ENCODE measurements at places on chromosomes 1 and 21.

DNA sequence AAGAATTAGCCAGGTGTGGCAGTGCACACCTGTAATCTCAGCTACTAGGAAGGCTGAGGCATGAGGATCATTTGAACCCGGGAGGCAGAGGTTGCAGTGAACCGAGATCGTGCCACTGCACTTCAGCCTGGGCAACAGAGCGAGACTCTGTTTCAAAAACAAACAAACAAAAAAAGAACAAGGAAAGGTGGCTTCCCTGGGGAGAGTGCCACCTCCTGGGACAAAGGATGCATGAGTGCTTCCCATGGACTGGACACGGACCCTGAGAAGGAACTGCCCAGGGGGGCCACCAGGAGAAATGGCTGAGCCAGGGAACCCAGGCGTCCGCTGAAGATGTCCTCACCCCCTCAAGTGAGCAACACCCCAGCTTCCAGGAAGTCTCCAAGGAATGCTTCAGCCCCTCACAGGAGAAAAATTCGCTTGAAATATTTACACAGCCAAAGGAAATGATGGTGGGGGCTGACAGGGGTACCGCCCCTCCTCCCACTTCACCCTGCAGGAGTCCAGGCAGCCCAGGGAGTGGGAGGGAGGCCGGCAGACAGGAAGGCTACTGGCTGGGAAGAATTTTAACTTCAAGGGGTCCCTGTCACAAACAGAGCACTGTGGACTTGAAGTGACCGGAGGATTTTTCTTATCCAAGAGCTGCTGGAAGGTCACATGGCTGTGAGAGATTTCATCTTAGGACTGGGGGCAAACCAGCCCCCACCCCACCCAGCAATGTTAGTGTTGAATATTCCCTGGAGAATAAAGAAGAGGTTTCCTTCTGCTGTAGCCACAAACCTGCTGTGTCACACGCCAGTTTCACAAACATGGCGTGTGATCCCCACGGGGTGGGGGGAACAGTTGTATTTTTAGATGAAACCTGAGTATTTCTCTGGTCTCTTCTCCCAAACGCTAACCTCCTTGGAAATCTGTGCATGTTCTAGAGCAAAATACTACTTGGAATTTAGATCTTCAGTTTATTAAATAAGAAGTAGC is 90.8 kb upstream of the SLC25A33 start:
- no peak for DNase-seq

DNA sequence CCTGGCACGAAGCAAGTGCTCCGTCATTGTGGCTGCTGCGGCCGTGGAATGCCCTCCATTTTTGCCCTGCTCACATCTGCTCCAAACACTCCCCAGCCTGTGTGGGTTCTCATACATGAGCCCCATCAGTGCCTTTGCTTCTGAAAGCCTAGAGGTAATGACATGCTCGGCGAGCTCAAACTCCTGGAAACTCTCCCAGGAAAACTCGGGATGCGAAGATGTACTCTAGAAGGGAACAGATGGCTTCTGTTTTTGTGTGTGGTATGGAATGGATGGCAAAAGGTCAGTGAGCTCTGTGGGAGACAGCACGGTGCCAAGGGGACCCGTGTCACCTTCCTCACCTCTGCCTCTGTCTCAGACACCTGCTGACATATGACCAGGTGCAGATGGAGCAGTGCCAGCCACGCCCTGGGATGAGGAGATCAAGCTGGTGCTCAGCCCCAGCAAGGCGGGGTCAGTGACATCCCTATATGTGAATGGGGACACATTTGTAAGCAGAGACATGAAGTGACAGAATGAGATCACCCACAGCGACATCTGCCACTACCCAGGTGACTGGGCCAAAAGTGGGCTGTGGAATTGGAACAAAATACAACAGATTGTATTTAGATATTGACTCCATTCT is 84.1 kb upstream of the COX20 start:
- DNase-seq = no peak

- no peak for DNase-seq
Measured at GRCh38 chr1:25550155-25550506, 6.7 kb downstream of the LDLRAP1 start.

DNA sequence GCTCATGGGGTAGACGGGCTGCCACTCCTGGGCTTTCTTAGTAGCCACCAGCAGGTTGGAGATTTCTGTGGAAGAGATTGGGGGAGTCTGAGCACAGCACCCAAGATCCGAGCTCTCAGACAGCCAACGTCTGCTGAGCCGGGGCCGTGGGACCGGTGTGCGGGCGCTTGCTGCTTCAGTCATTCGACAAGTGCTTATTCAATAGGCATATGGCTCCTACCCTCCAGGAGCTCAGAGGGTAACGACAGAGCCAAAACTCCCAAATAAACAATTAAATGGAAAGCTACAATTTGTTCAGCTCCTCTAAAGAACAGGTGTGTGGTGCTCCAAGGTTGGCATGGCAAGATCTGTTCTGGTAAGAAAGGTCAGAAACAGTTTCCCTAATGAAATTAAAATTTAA is 106.0 kb downstream of the RAVER2 start:
- no peak for DNase-seq

DNA sequence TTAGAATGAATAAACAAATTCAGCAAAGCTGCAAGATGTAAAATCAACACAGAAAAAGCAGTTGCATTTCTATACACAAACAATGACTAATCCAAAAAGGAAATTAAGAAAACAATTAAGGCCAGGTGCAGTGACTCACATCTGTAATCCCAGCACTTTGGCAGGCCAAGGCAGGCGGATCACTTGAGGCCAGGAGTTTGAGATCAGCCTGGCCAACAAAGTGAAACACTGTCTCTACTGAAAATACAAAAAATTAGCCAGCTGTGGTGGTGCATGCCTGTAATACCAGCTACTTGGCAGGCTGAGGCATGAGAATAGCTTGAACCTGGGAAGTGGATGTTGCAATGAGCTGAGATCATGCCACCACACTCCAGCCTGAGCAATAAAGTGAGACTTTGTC is 22.3 kb downstream of the THEM4 start:
- DNase-seq = no peak

DNA sequence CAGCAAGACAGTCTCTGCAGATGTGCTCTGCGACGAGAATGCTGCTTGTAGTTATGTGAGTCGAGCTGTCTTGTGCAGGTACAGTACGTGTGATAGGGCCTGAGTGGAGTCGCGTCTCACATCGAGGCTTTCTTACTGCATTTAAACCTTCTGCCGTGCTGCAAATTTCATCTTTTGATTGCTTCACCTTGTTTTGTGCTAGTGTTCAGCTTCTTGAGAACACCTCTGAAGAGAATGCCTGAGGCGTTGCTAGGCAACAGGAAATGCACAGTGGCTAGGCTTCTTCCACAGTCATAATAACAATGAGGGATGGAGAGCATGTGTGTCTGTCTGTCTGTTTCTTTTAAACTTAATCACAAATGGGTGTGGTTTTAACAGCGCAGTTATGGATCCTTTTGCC is 52.9 kb downstream of the MRPS6 start:
- DNase-seq = no peak

- DNase-seq = no peak
Measured at GRCh38 chr1:44810101-44810761, 1.9 kb downstream of the BTBD19 start.

- no peak for DNase-seq
Measured at GRCh38 chr1:47812904-47813514, 184.2 kb downstream of the TRABD2B start.

DNA sequence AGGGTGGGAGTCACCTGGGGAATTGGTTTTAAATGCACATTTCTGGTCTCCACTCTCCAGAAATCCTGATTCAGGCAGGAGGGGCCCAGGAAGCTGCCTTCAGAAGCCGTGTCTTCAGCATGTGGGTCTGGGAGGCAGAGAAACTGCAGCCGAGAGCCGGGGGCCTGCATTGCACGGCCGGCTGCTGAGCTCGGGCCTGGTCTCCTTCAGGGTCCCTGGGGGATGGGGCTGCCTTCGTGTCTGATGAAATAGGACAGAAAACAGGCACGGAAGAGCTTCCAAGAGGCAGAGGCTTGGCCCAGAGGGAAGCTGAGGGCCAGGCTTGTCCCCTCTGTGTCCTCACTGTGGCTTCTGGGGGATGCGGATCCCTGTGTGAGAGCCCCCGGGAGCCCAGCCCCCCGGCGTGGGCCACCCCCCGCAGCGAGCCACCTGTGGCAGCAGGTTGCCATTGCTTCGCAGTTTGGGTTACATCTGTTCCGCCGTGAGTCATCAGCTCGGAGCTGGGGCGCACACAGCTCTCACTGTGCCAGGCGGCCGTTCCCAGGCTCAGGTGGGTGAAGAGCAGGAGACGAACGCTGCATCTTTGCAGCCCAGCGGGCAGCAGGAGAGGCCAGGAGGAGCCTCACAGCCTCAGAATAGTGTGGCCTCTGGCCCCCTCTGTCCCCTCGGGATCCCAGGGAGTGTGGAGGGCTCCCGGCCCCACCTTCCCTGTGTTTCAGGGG is 72.4 kb downstream of the AJAP1 start:
- DNase-seq = peak; percentile 63

DNA sequence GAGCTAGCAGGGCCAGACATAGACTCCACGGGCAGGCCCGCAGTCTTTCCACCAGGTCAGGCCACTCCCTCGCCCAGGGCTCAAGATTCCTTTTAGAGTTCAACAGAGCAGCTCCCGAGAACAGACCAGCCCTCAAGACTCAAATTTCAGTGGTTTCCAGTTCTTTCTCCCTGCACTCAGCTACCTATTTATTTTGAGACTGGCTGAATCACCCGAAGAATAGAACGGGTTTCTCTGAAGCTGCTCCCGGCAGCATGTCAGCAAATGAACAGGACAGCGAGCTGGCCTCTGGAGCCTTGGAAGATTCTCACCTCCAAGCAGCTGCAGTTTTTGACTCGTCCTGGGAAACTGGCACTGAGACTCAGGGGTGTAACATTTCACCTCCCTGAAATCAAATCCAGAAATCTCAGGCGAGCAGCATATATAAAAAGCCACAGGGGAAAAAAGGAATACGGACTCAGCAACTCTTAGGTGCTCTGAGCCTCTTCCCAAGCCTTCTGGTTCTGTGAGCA is 177.9 kb downstream of the CLIC6 start:
- no peak for DNase-seq

DNA sequence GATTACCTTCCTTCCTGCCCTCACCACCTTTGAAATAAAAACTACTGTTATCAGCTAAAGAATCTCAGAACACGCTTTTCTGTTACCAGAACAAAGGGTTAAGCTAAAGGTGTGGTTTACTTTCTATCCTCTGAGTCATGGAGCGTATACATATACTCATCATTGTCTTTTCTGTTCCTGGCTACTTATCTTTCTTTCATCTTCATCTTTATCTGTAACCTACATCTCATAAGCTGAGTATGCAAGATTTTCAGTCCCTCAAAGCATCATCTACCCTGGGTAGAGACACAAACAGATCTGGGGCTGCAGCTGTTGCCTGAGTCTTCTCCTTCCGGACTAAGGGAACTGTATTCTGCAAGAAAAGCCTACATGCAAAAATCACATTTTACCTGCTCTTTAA is 75.6 kb downstream of the LMO4 start:
- no peak for DNase-seq

Data from BE2C (cell line).